Fibroblast of the aortic adventitia (primary cell): ENCODE measurements at places on chromosomes 2 and 18. TPM values are rescaled to one million over a fixed set of nuclear protein-coding genes. Genes with fewer than 3 reads are reported as not detected.

POMC gene
- 0.63 and 7.5 TPM in 2 replicates for total RNA-seq

GAD1 gene
- total RNA-seq = not detected in 2 replicates

LYG1 gene
- total RNA-seq = 0.09 TPM in 1 of 2 replicates, not detected in the other

KCNG2 gene
- not detected in 2 replicates for total RNA-seq

BARD1 gene
- total RNA-seq = 4.5 and 33.1 TPM in 2 replicates

TPO gene
- total RNA-seq = not detected in 2 replicates

EN1 gene
- total RNA-seq = 0.63 and 0.90 TPM in 2 replicates

MC2R gene
- not detected in 2 replicates for total RNA-seq

SERPINB12 gene
- total RNA-seq = not detected in 2 replicates
